ENCODE measurements at places on chromosomes 16 and 17.

DNA sequence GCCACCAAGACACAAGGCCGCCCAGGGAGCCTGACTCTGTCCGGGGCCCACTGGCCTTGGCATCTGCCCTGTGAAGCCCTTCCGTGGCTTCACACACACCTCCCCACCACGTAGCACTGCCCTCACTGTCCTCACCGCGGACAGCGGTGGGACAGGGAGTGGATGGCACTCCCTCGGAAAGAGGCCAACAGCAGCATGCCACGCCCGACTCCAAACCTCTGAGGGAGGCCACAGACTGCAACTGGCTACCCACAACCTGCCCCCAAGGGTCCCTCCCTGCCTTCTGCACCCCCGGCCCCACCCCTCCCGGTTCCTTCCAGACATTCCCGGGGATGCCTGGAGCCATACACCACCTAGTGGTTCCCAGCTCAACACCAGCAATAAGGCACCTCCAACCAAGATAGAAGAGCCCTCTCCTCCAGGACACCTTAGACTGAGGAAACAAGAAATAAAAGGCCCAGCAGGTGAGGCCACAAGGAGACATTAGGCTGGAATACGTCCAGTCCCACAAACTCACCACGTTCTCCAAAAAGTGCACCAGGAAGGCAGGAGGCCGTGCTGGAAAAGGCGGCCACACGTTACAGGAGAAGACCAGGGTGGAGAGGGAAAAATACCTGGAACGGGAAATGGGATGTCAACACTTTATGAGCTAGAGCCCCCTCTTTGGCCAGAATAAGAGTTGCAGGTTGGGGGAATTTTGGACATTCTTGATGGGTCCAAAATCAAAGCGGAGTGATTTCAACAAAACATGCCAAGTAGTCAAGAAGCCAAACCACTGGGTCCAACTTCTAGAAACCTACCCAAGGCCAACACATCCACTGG, 310.0 kb downstream of the SOX9 start:
- DNase-seq = no peak

DNA sequence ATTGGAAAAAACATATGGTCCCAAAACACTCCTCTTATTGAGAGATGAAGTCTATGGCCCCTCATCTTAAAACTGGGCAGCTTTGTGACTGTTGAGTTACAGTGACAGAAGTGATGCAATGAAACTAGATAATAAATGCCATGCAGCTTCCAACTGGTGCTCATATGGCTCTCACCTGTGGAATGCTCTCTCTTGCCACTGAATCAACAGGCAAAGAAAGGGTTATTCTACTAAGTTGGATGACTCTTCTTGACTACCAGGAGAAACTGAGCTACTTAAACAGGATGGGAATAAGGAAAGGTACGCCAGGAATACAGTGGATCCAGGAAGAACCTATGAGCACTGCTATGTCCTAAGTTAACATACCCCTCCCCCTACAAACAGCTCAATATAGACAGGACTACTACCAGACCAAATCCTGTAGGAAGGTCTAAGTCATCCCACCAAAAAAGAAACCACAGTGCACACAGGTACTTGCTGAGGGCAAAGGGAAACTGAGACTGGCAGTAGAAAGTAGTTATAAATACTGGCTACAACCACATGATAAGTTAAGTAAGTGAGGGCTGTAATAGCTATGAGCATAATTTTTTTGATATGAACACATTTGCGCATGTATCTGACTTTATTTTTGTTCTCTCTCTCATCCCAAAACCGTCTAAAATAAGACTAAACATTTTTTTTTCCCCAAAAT, 398.5 kb downstream of the ZFHX3 start:
- no peak for DNase-seq

DNA sequence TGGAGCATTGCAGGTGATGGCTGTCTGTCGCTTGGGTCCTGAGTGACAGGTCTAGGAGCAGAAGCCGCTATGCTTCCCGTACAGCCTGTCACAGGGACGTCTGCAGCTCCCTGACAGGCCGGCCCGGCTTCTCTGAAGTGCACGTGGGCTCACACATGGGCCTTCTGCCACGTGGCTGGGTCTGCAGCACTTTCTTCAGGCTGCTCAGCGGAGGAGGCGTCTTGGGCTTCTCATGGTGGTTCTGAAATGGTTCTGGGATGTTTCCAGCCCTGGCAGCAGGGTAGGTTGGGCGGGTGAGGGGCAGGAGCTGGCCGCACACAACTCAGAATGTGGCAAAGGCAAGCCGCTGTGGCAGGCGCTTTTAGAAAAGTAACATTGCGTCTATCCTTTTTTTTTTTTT, 80.3 kb upstream of the ZNF750 start:
- no peak for DNase-seq

DNA sequence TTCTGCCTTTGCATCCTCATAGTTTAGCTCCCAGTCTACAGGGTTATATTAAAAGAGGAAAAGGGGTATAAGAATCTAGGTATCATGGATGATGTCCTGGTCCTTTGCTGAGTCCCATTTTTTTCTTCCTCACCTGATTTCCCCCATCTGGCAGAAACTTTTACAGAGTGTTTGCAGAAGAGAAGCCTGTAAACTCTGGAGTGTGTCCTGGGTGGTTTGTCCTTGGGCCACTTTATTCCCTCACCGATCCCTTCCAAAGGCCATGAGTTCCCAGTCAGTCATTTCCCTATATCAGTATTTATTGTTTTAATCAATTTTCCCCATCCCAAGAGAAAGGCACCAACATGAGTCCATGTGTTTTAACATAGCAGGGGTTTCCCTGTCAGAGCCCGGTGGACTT, 638.2 kb downstream of the WWOX start:
- no peak for DNase-seq

- DNase-seq = no peak
Observed at GRCh38 chr17:17052462-17053221, 10.4 kb downstream of the MPRIP start.

DNA sequence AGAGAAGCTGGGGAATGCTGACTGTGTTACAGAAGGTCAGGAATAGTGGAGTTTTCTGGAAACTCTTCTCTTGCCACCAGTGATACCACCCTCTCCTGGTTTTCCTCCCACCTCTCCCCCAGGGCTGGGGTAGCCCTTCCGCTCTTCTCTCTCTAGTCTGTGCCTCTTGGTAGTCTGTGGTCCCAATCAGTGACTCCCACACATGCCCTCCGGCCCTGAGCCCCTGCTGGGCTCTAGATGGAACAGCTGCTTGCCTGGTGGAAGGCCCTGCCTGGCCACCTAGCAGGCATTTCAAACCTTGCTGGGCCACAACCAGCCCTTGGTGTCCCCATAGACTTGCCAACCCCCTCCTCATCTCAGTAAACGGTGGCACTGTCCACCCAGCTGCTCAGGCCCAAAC, 15.2 kb upstream of the MTSS2 start:
- no peak for DNase-seq

DNA sequence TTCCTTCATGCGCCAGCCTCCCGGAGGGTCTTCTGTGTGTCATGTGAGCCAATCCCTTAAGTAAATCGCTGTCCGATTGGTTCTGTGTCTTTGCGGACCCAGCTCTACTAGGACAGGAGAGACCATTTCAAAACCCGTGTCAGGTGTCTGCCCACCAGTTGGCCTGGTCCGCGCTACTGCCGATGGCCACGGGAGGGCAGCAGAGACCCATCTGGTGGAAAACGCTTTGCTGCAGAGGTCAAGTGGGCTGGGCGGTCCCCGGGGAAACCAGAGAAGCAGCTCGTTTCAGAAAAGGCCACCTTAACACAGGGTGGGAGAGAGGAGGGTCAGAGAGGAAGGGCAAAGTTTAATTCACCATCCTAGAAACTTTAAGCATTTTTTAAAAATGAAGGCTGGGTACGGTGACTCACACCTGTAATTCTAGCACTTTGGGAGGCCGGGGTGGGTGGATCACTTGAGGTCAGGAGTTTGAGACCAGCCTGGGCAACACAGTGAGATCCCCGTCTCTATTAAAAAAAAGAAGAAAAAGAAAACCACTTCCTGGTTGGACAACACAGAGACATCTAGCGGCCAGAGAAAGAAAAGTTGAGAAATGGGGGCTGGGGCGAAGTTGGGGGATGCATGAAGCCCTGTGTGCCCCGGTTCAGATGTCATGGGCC, 2.8 kb upstream of the CIBAR2 start:
- peak; percentile 91 for DNase-seq

DNA sequence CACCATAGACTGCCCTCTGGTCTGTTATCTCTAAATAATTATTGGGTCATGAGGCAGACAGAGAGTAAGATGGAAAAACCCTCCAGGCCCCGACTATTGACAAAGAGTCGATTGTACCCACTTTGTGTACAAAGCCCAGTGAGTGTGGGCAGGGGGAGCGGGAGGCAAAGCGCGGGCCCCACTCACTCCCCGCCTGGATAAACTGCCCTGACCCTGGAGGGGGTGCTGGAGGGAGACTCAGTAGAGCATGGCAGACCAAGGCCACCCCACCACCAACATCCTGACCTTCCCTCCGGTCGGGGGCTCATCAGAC, 11.2 kb upstream of the CPSF4L start:
- no peak for DNase-seq

- peak; percentile 42 for DNase-seq
Observed at GRCh38 chr16:77723108-77723514, 797 bp downstream of the NUDT7 start.

DNA sequence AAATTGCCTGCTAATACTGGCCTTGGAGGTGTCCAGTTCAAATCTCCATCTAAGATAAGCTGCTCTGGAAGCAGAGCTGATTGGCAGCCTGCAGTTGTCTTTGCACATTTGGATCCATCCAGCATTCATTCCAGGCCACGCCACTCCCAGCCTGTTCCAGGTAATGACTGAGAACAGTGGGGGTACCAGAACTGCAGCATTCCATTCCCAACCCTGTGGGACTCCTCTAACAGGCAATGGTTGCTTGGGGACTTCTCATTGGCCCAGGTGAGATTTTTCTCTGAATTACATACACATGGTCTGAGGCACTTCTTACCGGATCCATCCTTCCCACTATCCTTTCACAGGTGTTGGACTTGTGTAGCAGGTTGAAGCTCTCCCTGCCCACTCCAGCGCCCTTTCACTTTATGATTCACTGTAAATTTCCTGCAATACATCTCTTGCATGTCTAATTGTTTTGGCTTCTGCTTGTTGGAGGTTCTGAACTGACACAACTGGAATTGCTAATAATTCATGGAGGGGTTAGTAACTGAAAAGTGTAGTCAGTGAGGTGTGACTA, 206.1 kb upstream of the ZFHX3 start:
- DNase-seq = no peak

GRCh38 chr17:47708864-47709541, 15.0 kb downstream of the TBKBP1 start:
- peak; percentile 85 for DNase-seq

GRCh38 chr16:57151369-57151768, 34.5 kb downstream of the PSME3IP1 start:
- no peak for DNase-seq

- no peak for DNase-seq
Observed at GRCh38 chr17:20281860-20282259, 185.5 kb downstream of the LGALS9B start.

- DNase-seq = no peak
Observed at GRCh38 chr16:88973007-88973410, 4.0 kb downstream of the CBFA2T3 start.

- DNase-seq = no peak
Observed at GRCh38 chr16:73217654-73218053, 169.7 kb upstream of the ZFHX3 start.

DNA sequence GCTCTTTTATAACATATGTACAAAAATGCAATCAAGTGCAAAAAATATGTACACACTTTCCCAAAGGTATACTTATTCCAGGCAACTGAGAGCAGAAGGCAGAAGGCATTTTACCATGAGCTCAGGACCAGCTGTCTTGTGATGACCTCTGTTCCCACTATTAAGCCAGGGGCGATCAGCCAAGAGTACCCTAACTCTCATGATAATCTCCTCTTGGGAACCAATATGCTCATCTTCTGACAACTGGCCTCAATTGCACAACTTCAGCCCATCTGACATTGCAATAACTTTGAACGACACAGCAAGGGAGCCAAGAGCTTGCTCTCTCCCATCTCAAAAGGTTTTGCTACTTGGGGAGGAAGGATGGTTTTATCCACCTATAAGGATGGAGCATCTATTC, 471.9 kb downstream of the HS3ST3B1 start:
- no peak for DNase-seq

DNA sequence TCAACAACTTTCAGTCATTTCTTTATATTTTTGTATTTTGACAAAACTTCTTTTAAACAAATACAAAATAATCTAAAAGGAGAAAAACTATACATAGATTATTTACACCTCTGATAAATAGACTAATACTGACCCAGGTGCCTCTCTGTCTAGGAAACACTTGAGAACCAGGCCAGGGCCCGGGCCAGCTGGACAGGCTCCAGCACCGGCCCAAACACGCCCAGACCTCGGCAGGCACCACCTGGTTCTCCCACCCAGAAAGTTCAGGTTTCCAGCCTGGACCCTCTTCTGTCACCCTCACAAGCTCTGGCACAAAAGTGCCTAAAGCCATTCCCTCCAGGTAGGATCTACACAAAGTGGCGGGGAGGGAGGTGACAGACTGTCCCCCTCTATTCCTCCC, 97.0 kb upstream of the DNAH17 start:
- DNase-seq = no peak

DNA sequence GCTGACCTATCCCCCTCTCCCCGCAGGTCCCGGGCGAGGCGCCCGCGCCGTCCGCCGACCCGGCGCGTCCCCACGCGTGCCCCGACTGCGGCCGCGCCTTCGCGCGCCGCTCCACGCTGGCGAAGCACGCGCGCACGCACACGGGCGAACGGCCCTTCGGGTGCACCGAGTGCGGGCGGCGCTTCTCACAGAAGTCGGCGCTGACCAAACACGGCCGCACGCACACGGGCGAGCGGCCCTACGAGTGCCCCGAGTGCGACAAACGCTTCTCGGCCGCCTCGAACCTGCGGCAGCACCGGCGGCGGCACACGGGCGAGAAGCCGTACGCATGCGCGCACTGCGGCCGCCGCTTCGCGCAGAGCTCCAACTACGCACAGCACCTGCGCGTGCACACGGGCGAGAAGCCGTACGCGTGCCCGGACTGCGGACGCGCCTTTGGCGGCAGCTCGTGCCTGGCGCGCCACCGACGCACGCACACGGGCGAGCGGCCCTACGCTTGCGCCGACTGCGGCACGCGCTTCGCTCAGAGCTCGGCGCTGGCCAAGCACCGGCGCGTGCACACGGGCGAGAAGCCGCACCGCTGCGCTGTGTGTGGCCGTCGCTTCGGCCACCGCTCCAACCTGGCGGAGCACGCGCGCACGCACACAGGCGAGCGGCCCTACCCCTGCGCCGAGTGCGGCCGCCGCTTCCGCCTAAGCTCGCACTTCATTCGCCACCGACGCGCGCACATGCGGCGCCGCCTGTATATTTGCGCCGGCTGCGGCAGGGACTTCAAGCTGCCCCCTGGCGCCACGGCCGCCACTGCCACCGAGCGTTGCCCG, 10.3 kb downstream of the ZNF771 start:
- peak; percentile 97 for DNase-seq

Measured in astrocyte of the hippocampus (primary cell).